CD14-positive monocyte (primary cell): ENCODE measurements at places on chromosomes 16 and 17.

GRCh38 chr17:67779098-67779672 lies 46.1 kb upstream of the BPTF start:
- DNase-seq: no peak

GRCh38 chr17:40859536-40859935 lies 7.5 kb downstream of the KRT12 start:
- no peak for DNase-seq

DNA sequence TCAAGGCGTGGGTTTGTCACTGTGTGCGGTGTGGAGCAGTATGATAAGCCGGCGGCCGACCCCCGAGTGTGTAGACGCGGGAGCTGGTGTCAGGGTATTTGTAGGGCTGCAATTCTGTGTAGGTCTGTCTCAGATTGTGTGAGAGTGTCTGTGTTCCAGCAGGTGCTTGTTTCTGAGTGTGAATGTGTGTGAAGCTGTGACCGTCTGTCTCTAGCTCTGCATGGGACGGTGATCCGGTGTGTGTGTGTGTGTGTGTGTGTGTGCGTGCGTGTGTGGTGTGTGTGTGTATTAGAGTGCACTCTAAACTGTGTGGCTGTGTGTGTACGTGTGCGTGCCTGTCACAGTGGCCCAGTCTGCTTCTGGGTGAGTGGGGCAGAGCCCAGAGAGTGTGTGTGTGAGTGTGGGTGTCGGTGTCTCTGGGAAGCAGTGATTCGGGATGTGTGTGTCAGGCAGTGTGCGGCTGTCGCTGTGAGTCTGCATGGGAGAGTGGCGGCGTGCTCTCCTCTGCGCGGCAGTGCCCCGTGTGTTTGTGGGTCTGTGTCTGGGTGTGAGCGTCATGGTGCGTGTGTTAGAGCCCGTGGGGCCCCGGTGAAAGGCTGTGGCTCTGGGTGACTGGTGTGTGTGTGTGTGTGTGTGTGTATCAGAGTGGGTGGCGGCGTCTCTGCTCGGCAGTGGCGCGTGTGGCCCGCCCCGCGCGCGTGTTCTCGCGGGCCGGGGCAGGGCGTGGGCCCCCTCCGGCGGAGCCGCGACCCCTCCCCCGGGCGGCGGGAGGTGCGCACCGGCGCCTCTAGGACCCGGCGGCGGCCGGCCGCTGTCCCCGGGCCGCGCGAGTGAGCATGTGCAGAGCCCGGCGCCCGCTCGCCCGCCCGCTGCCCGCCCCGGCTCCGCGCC lies at the start of gene WSCD1:
WSCD1 (plus strand) TSS at position 841 of the 891 bp plus-strand sequence. CDS start 10,280 bp downstream, outside the sequence.
- no peak for DNase-seq

GRCh38 chr17:46110219-46110618 lies 83.0 kb downstream of the KANSL1 start:
- DNase-seq: no peak

- DNase-seq: no peak
Observed at GRCh38 chr16:66120656-66121055, 245.8 kb upstream of the CDH5 start.

GRCh38 chr17:33072421-33073161 lies 80.9 kb downstream of the SPACA3 start:
- DNase-seq: no peak

GRCh38 chr16:89922477-89922883 lies 662 bp upstream of the TUBB3 start:
- peak; percentile 72 for DNase-seq

DNA sequence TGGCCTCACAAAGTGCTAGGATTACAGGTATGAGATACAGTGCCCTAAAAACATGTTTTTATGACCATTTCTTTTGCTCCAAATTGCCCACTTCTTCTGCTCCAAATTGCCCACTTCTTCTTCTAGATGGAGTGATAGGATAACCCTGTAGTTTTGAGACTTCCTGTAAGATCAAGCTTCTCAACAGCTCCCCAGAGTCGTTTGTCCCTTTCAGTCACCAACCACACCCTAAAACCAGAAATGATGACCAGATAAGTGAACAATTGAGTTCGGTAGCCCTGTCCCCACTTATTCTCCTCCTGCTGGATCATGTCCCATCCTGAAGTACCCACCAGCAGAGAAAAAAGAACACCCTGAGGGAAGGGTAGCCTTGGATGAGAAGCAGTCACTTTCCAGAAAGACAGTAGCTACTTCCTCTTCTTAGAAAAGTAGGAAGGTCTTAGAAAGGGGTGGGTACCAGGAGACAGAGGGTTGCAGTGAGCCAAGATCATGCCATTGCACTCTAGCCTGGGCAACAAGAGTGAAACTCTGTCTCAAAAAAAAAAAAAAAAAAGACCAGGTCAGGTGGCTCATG lies 2.5 kb downstream of the ODAD4 start:
- DNase-seq: peak; percentile 60

DNA sequence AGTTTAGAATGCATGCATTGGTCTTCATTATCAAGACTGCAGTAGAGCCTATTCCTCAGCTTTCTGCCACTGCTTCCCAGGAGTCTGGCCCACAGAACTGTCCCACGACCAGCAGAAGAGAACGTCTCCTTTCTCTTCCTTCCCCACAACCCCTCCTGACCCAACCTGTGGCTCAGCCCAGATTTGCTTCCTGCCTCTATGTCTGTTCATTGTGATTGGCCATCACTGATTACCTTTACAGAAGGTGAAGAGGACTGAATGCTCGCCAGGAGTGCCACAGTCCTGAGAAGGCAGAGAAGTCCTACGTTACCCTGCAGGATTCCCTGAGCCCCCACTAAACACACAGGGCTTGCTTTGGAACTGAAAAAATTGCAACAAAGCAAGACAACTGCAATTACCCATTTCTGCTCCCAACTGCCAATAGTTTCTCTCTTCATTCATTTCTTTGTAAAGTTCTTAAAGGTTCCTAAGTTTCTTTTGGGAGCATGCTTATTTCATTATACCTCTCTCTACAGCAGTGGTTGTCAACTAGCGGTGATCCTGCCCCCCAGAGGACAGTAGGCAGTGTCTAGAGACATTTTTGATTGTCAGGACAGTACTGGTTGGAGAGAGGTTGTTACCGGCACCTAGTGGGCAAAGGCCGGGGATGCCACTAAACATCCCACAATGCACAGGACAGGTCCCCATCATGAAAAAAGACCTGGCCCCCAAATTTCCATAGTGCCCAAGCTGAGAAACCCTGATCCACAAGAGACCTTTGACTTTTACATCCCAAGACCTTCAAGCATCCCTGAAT lies 4.5 kb upstream of the NAT9 start:
- peak; percentile 39 for DNase-seq

- no peak for DNase-seq
Observed at GRCh38 chr17:79440251-79440650, 170.6 kb downstream of the RBFOX3 start.

DNA sequence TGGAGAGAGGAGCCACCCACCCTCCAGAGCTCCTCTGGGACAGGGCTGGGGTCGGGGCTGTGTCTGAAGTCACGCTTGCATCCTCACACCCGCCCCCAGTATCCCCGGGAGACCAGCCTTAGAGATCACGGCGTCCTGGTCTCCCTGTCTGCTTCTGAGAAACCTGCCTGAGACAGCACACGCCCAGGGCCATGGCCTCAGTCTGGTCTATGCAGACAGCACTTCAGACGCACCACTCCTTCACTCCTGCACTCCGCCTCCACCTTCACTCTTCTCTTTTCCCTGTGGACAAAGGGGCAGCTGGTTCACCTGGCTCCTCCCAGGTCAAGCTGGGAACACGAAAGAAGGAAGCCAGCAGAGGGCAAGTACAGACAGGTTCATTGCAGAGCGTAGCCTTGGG lies 248.0 kb upstream of the GSE1 start:
- DNase-seq: no peak

GRCh38 chr16:50810241-50810965 lies 68.5 kb downstream of the CYLD start:
- no peak for DNase-seq

- DNase-seq: no peak
Observed at GRCh38 chr16:82584553-82585152, 42.1 kb upstream of the CDH13 start.

DNA sequence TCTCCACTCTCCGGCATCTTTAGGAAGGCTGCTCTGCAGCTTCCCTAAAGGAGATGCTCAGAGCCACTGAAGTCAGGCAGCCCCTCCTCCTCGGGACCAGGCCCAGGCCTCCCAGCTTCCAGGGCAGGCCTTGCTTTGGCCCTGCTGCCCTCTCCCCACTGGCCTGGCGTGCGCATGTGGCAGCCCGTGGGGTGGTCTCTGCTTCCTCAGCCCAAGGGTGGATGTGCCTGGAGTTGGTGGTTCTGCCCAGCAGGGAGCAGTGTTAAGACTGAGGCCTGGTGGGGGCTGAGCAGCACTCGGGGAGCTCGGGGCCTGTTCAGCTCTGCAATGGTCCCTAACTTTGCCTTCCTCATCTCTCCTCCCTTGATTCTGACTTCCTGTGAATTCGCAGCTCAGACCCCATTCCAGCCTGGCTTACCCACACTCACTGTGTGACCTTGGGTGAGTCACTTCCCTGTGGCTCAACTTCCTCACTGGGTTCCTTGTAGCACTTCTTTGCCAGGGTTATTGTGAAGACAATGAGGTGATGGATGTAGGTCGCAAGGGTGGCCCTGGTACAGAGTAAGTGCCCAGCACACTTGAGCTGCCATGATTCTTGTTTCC lies 63.2 kb downstream of the NKD1 start:
- peak; percentile 89 for DNase-seq

DNA sequence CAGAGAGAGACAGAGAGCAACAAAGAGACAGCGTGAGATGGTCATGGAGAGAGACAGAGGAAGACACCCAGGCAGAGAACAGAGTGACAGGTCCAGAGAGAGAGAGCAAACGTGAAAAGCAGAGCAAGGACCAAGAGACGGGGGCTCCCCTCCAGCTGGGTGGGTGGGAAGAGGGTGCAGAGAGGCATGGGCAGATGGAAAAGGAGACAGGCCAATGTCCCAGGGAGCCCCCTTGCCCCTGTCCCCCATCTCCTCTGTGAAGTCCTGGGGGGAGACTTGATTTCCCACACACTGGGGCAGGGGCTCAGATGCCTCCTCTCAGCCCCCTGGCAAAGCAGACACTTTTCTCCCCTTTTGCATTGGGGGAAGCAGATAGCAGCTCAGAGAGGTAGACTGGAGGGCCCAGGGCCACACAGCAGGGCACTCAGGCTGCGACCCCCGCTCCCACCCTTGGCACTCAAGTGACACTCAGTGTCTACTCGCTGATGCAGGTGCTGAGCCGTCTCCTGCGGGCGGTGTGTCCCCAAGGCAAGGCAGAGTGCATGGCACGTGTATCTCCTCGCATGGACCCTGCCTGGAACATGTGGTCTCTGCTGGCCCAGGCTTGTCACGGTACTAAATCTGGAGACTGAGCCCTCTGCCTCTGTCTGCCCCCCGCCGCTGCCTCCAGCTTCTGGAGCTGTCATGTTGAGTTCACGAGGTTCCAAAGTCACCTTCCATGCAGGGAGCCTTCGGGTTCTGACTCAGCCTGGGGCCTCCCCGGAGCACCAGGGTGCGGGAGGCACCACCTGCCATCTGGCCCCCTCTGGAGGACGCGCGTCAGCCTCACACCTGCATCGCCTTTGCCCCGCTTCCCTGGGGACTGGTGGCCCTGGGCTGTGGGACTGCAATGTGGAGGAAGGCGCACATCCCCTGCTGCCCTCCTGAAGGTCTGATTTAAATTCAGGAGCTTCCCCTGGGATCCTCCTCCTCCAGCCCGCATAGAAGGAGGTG lies 215.9 kb upstream of the GSE1 start:
- DNase-seq: no peak

DNA sequence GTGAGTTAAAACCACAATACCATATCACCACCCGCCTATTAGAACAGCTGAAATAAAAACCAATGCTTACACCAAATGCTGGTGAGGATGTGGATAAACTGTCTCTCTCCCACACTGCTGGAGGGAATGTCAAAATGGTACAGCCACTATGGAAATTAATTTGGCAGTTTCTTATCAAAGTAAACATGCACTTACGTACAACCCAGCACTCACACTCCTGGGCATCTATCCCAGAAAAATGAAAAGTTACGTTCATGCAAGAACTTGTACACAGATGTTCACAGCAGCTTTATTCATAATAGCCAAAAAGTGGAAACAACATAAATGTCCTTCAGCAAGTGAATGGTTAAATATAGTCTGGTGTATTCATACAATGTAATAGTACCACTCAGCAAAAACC lies 173.2 kb upstream of the MYOCD start:
- DNase-seq: no peak
